ENCODE measurements at places on chromosomes 12 and 14.

DNA sequence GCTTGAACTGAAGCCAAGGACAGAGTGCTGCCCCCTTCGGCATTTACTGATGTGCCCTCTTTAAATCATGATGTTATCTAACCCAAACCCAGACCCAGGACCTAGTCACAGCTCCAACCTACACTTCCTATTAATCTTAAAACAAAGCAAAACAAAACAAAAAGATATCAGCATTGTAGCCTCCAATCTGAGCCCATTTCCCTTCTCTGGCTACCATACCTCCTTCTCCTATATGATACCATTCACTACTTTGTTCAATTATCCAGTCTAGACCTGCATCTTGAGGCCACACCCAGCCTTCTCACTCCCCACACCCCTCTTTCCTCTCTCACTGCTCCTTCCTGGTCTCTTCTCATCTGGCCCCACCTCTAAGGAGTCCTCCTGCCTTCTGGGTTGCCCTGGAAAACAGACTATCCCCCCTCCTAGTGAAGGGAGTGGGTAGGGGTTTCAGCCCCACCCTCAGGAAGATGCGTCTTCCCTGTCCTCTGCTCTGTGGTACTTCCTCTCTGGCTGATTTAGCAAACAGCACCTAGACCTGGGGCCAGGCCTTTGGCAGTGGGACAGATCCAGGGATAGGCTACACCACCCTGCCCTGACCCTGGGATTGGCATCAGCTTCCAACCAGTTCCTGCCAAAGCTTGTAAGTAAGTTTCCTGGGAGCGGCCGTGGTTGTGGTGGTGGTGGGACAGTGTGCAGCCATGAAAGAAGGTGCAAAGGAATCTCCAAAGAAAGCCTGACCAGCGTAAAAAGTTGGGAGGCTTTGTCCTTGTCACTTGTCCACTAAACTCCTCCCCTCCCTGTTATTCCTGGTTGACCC is 3.3 kb downstream of the LTB4R start:
- DNase-seq: no peak

- DNase-seq: peak; percentile 53
Observed at GRCh38 chr12:47080725-47081502, 1.2 kb upstream of the AMIGO2 start.

DNA sequence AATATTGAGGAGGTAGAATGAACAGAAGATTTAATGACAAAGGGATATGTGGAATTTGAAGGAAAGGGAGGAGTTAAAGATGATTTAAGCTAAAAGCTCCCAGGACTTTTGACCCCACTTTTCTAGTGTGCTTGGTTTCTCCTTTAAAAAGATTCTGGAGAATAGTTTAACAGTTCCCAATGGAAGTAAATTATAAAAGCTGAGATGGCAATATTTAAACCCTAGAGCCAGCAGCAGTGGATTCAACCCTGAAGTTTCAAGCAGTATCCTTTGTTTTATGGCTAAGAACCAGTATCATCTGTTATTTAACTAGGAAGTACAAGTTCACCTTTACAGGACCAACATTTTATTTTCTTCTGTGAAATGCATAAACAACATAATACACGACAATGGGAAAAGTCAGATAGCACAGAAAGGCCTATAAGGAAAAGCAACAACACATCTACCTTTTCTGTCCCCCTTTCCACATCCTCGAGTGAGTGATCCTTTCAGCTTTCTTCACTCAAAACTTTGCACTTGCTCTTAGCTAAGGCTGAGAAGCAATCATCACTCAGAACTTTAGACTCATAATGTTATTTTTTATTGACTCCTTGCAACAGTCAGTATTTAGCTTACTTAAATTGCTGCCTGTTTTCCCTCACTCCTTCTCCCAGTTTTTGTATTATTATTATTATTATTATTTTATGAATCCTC is 264.5 kb downstream of the FBXL14 start:
- no peak for DNase-seq

DNA sequence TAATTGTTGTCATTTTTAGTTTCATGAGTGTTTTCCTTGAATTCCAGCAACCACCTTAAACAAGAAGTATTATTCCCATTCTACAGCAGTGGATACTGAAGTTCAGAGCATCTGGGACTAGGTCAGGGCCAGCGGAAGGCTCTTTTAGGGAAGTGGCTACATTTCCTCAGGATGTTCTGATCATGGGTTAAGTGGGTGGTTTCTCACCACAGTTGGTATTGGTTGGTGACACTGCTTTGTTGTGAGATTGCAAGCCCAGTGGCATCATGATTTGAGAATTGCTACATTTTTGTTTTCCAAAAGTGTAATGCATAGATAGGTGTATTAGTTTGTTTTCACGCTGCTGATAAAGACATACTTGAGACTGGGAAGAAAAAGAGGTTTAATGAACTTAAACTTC is 47.1 kb downstream of the SYNE2 start:
- DNase-seq: no peak

DNA sequence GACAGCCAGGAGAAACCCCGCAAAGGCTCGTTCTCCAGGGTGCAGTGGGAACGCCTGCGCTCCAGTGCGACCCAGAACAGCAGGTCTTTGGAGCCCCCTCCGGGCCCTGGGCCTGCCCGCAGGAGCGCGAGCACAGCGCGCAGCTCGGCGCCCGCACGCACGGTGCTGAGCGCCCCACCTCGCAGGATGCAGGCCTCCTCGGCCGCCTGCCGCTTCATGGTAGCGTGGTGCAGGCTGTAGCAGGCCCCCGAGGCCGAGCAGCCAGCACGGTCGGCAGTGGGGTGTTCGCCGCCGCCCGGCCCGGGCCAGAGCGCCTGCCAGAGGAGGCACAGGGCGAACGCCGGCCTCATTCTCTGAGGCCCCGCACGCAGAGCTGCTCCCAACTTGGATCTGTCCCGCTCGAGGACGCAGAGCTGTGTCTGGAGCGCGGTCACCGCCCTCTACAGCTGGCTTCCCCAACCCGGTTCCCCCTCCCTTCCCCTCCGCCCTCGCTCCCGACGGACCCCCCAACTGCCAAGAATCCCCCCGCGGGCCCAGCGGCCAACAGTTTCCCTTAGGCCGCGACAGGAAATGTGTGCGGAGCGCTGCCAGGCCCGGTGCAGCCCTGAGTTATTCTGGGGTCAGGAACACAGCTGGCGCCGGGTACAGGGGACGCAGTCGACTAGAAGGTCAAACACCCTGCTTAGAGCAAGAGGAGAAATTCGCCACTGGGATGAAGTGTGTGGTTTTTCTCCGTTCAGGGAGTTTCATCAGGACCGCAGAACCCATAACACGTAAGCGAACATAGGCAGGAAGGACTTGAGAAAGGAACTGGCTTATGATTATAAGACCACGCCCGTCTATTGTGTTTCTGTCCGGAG is at the start of gene CLEC14A:
CLEC14A (minus strand) TSS at position 421 of the 860 bp plus-strand sequence; CDS start at position 350, 71 bp downstream.
- DNase-seq: peak; percentile 70

DNA sequence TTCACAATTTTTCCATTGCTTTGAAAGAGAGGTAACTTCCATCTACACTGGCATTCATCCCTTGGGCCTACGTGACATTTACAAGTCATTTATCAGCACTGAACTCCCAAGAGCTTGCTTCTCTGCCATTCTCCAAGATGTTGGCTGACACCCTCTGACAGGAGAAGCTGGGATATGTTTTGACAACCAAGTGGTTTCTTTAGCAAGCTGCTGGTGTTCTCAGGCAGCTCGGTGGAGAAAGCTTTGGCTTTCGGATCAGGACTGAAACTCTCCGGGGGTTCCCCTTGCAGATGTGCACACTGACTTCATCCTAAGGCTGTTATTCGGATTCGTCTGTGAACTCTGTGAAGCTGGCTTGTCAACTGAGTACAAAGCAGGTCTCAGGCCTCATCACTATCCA is 15.7 kb downstream of the KCNA5 start:
- no peak for DNase-seq

DNA sequence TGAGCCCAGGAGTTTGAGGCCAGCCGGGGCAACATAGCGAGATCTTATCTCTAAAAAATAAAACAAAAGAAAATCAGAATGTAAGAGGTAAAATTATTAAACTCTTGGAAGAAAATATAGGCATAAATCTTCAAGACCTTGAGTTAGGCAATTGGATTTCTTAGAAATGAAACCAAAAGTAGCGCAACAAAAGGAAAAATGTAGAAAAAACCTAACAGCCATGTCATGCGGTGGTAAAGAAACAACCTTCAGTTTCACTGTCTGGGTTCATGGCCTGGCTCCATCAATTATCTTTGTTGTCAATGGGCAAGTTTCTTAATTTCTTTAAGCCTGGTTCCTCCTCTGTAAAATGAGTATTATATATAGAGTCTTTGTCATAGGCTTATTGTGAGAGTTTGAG is 5.6 kb upstream of the GCH1 start:
- no peak for DNase-seq

GRCh38 chr14:92105893-92106142 is 564 bp downstream of the ATXN3 start:
- no peak for DNase-seq

- DNase-seq: peak; percentile 58
Observed at GRCh38 chr14:89543425-89543790, 126.4 kb upstream of the FOXN3 start.

- DNase-seq: no peak
Observed at GRCh38 chr14:50813544-50813863, 17.5 kb downstream of the NIN start.

GRCh38 chr12:130026608-130027176 is 122.9 kb upstream of the TMEM132D start:
- DNase-seq: peak; percentile 66

DNA sequence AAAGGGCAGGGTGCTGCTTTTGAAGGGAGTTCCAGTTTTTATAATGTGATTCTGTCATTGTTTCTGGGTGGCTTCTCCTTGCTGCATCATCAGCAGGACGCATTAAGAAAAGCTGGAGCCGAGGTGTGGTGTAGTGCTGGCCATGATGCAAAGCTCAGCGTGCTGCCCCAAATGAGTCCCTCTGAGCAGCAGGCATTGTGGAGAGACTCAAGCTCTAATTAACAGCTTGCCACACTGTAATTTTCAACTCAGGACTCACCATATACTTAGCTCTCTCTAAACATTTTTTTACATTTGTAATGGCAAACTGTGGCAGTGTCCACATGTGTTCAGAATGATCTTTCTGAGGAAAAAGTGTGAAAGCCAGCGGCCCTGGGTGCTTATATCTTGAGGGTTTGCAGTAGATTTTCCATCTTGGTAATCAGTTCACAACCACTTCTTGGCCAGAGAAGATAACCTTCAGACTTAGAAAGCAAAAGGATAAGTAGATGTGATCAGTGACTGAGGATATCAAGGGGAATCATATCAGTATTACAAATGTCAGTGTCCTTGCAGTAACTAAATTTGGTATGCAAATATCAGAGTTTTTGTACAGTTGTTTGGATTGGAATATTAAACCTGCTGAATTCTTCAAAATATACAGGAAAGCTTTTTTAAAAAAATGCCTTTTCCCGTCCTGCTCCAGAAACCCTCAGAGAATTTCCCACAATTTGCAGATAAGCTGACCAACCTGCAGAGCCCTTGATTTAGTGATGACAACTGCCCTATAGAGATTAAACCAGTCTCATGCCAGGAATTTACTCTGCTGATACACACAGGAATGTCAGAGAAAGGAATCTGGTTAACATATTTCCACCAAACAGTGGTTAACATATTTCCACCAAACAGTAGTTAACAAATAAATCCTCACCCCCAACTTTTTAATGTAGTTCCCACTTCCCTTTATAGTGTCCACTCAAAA is 63.6 kb downstream of the DAAM1 start:
- DNase-seq: peak; percentile 33

DNA sequence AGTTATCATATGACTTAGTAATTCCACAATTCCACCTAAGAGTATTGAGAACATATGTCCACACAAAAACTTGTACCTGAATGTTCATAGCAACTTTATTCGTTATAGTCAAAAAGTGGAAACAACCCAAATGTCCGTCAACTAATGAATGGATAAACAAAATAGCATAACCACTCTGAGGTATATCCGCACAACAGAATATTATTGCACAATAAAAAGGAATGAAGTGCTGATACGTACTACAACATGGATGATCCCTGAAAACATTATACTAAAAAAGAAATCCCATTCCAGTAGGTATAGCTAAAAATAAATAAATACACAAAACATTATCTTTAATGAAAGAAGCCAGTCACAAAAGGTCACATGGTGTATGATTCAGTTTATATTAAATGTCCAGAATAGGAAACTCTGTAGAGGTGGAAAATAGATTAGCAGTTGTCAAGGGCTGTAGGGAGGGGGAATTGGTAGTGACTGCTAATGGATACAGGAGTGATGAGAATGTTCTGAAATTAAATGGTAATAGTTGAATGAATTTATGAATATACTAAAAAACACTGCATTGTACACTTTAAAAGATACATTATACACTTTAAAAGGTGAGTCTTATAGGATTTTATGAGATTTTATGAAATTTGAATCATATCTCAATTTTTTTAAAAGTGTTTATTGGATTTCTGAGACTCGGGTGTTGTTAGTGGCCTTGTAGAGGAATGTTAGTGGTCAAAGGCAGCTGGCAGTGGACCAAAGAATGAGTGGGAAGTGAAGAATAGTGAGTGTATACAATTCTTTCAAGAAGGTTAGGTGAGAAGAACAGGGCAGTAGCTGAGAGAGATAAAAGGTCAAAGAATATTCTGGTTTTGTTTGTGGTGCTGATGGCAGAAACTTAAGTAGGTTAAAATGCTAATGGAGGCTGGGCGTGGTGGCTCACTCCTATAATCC is 36.3 kb upstream of the BAZ1A start:
- no peak for DNase-seq

GRCh38 chr12:47276253-47276620 is 196.5 kb upstream of the AMIGO2 start:
- no peak for DNase-seq

DNA sequence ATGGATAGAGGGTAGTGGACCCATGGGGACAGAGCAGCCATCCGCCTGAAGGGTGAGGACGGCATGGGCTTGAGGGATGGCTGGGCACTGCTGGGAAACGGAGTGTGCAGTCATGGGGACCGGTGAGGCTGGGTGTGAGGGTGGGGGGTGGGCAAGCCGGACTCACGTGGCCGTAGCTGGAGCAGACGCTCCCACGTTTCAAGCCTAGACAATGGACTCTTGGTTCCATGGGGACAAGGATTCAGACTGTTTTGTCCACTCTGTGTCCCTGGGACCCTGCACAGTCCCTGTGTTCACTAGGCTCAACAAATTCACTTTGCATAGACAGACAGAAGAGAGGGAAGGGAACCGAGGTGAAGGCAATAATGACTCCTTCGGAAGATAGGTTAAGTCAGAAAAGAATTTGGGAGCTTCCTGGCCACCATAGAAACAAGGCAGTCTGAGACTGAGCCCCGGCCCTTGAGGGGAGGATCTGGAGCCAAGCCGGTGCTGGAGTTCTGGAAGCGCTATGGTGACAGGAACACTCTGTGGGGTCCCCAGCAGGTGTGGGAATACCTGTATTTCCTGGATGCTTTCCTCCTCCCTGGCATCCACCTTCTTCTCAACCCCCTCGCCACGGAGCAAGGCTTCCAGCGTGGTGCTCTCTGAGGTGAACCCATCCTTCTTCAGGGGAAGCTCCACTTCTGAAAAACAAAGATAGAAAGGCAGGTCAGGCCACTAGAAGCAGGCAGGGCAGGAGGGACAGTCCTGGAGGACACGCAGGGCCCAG is 162.5 kb downstream of the DPF3 start:
- DNase-seq: no peak

GRCh38 chr12:61808856-61809255 is 451.3 kb upstream of the USP15 start:
- DNase-seq: no peak

Measured in GM23338 (cell line).